Thymus (tissue), 14 donors: ENCODE measurements at places on chromosomes 7 and 10.
A peak's percentile ranks its signal among the peaks of the same experiment; 100 is the strongest.

DNA sequence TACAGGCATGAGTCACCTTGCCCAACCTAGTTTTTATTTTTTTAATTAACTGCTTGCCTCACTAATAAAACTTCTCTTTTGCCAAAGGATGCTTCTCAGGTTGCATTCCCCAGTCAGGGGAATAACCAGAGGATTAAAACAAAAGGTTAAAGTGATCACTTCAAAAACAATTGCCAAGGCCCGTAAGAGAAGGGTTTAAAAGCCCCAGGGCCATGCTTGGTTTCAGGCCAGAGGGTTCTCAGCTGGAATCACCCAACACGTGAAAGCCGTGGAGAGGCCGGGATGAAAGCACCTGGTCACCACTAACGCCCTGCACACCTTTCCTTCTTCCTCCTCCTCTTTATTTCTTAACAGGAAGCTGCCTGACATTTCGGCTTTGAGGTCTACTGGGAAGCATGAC lies 587.5 kb downstream of the PTPRN2 start:
- DNase-seq, result no peak

DNA sequence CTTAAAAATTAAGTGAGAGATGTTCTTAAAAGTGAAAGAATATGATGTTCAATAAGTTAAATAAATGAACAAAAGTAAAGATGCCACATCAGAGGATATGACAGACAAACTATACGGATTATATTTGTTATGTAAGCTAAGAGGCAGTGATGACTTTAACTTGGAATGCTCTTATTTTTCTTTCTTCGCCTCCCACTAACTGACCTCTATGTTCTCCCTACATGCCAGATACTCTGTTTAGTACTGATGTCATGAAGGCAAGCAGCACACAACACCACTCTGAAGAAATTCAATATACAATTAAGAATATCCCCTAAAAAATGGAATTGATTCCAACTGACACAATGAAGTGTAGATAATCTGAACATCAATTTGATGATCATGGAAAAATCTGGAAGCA lies 223.4 kb downstream of the DOCK4 start:
- DNase-seq, result no peak

DNA sequence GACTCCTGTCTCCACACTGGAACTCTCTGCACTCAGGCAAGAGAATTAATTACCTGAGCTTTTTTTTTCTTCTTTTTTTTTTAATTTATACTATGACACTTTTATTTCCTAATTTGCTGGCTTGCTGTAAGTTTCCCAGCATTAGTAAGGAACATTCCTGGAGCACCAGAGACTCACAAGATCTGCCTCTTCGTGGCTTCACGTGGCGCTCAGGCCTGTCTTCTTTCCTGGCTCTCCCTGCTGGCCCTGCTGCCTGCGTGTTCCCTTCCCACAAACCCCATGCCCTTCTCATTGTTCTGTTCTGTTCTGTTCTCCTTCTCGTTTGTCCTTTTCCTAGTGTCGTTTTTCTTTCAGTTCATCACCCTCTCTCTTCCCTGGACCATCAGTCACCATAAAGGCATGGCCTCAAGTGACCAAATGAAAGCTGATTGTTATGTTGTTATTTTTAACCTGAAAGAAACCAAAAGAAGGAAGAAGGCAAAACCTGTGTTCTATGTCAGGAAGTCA lies 591.6 kb upstream of the PFKP start:
- DNase-seq, result no peak

- no peak for DNase-seq
Measured at GRCh38 chr10:20494474-20494873, 402.6 kb downstream of the NEBL start.

- no peak for DNase-seq
Measured at GRCh38 chr7:106365252-106366005, 80.6 kb upstream of the NAMPT start.

DNA sequence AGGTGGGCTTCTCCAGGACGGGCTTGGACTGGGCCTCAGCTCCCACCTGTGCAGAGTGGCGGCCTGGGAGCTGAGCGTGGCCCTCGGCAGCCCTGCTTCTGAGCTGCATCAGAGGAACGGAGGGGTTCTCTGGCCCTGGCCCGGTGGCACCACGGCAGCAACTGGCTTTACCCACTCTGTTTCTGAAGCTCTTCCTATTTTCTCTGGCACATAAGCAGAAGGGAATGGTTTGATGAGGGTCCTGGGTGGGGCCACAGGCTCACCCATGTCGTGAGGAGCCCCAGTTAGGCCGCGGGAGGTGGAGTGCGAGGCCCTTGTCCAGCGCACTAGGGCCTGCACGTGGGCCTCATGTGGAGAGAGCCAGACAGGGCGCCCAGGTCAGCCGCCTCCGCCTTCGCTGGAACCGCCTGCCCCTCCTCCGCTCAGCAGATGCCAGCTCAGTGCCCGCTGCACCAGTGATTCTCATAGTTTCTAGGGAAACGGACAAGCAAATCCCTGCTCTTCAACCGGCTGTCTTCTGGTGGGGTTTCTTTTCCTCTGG lies 284.0 kb downstream of the CELF2 start:
- DNase-seq, result no peak

- no peak for DNase-seq
Measured at GRCh38 chr7:6338551-6339274, 66.3 kb upstream of the CYTH3 start.

- DNase-seq, result no peak
Measured at GRCh38 chr7:146150153-146150552, 33.6 kb downstream of the CNTNAP2 start.

- DNase-seq, result no peak
Measured at GRCh38 chr10:71465551-71466252, 69.0 kb downstream of the CDH23 start.

- DNase-seq, result no peak
Measured at GRCh38 chr10:7362471-7362870, 48.4 kb downstream of the SFMBT2 start.

DNA sequence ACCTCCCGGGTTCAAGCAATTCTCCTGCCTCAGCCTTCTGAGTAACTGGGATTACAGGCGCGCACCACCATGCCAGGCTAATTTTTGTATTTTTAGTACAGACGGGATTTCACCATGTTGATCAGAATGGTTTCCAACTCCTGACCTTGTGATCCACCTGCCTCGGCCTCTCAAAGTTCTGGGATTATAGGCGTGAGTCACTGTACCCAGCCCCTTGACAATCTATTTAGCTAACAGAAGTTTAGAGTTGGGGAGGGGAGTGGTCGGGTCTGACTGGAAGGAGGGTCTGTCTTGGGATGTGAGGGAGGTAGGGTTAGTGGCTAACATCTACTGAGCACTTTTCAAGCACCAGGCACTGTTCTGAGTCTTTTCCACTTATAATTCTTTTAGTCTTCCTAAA lies 27.0 kb upstream of the ZCCHC24 start:
- DNase-seq, result no peak

- no peak for DNase-seq
Measured at GRCh38 chr10:35762311-35763030, 120.4 kb upstream of the FZD8 start.

- DNase-seq, result no peak
Measured at GRCh38 chr7:141359740-141360415, 191.3 kb upstream of the AGK start.

- DNase-seq, result no peak
Measured at GRCh38 chr10:31623466-31623865, 304.4 kb downstream of the ZEB1 start.

DNA sequence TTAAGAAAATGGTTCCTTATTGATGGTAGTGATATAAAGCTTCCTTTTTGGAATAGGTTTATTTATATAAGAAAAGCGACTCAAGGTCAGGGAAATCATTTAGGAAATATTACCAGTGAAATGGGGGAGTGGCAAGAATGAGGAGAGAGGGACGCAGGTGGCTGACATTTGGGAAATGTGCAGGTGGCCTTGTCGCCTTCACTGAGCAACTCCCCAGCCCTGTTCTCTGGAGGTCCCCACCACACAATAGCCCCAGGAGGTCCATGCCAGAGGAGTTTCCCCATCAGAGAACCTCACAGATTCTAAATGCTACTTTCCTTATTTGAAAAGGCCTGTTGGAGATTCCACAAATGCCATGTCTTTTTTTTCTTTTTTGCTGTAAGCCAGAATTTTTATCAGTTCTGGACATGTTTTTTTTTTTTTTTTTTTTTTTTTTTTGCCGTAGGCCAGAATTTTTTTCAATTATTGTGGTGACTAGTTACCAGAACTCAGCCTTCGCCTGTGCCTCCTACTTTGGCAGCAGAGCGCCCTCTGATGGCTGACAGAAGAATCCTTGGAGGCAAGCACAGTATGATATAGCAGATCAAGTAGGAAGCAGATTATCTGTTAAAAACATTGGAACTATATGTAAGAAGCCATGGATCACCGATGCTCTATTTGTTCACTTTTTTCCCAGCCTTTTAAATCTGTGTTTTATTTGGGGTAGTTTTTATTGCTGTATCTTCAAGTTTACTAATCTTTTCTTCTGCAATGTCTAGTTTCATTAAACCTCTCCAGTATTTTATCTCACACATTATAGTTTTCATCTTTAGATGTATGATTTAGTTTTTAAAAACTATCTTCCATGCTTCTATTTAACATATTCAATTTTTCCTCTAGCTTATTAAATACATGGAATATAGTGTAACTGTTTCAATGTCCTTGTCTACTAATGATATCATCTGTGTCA lies 18.6 kb downstream of the OPALIN start:
- DNase-seq, result peak; percentile 60

- DNase-seq, result no peak
Measured at GRCh38 chr10:7933262-7933661, 115.0 kb downstream of the TAF3 start.

- DNase-seq, result no peak
Measured at GRCh38 chr10:33655921-33656320, 321.5 kb upstream of the NRP1 start.

- no peak for DNase-seq
Measured at GRCh38 chr7:36819639-36820038, 95.3 kb upstream of the AOAH start.

GRCh38 chr7:117828825-117829224 lies 44.4 kb downstream of the CTTNBP2 start:
- no peak for DNase-seq
